Psoas muscle (tissue), 8 donors: ENCODE measurements at places on chromosomes 6 and 20.

DNA sequence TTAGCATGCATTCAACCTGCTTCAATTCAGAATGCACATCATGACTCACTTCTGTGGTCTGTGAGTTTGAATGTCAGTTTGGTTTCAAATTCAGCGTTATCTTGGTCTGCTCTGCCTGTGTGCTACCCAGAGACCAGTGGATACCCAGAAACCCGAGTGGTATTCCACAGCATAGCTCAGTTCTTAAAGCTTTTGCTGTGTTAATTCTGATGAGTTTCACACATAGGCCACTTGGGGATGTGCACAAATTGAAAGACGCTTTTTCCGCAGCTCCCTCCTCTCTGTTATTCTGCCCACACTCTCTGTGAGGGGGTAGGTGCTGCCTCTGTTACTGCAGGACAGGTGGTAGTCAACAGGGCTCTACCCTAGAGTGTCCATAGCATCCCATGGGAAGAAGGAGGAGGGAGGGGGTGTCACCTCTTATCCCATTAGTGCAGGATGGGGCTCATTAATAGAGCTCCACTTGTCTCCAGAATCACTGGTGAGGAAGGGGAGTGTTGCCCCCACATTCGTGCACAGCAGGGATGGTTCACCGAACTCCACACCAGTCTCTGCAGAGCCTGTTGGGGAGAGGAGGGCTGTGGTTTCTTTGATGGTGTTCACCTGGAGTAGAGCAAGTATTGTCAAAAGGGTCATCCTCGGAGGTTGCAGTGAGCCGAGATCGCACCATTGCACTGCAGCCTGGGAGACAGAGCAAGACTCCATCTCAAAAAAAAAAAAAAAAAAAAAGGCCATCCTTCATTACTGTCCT, 29.2 kb upstream of the SDCBP2 start:
- no peak for DNase-seq

- DNase-seq, result no peak
These were observed 311.6 kb upstream of the ECI2 start for GRCh38 chr6:4446982-4447381.

DNA sequence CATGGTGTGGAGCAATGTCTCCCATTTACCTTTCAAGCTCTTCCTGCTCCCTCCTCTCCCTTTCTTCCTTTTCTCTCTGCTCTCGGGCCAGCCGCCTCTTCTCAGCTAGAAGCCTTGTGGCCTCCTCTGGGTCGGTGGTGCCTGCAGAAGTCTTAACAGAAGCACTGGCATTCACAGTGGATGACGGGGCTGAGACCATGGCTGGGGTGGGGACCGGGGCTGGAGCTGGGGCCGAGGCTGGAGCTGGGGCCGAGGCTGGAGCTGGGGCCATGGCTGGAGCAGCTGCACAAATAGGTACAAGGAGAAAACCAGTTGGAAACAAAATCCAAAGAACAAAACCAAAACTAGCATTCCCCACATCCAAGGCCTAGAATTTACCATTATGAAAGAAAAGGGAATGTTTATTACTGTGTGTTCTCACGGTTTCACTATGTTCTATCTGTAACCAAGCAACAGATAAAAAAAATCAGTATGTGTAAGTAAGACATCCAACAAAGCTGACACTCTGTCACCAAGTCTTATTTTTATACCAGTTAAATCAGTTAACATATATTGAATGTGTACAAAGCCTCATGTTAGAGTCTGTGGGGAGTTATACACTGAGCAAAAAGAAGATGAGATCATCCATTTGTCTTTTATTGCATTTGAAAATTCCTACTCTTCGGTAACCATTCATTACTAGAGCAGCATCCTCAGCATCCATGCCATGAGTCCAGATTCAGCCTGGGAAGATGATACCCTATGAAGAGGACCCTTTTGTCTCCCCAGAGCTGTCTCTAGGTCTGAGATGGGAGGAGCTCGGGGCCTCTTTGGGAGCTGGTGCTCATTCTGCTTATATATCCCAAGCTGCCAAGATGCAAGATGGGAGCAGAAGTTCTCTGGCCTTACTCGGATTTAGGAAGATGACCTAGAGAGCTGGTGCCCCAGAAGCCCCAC, 73.0 kb upstream of the BCLAF1 start:
- no peak for DNase-seq

DNA sequence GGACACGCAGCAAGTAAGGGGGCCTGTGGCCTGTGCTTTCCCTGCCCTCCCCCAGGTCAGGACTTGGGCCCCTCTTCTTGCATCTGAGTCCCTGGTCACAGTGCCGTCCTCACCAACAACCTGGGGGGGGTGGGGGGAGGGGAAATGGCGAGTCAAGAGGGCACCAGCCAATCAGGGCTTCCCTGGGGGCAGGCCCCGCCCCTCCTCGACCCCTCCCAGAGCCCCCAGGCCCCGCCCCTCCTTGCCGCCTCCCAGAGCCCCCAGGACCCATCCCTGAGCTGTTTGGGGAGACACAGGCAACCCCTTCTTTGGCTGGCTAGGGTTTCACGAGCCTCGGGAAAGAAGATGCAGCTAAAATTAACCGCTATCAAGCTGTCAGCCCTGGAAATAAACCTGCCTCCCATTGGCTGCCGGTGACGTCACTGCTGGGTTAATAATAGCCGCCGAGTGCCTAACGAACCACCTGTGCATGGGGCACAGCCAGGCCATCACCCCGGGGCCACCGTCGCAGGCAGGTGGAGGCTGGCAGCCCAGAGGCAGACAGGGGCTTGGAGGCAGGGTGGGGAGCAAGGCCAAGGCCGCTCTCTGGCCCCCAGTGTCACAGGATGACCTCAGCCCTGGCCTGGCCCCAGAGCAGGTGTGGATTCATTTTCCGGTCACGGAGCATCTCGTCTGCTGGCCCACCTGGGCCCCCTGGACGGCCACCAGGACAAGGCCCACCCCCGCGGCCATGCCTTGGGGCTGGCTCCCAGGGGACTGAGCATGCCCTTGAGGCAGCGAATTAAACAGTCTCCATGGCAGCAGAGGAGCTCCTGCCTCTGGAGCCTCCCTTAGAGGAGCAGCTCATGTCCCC, 3.2 kb upstream of the EEF1A2 start:
- DNase-seq, result peak; percentile 77

- DNase-seq, result peak; percentile 66
These were observed 144.7 kb upstream of the ZNF217 start for GRCh38 chr20:53738039-53738944.

DNA sequence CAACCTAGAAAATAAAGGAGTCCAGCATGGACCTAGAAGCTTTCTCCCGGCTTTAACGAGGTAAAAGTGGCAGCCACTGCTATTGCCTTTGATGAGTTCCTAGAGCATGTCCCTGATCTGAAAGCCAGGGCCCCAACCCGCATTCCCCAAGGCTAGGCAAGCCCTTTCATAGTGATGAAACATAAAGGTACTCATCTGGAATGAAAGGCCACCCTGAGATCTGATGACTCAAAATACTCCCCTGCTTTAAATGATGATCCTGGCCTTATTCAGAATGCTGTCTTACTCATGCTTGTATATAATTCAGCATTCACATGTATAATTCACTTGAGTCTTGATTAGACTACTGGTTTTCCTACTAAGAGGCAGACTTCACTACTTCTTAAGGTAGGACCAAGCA, 21.3 kb downstream of the TTPAL start:
- no peak for DNase-seq

DNA sequence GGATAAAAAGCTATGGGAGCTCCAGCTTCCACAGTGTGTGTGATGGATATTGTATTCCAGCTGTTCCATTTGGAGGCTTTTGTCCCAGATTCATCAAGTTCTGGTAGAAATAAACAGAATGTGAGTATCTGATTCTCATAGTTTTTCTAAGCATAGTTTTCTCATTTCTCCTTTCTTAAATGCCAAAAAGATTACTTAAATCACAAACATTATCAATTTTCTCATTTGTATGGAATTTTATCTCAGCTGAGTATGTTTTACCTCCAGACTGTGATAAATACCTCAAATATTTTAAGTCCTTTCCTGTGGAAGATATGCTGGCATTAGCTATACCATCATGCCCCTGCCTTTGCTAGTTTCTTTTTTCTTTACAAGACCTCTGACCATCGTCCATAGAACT, 767.3 kb downstream of the TFAP2A start:
- DNase-seq, result no peak

- no peak for DNase-seq
These were observed 635.6 kb downstream of the EPM2A start for GRCh38 chr6:145099713-145100112.

DNA sequence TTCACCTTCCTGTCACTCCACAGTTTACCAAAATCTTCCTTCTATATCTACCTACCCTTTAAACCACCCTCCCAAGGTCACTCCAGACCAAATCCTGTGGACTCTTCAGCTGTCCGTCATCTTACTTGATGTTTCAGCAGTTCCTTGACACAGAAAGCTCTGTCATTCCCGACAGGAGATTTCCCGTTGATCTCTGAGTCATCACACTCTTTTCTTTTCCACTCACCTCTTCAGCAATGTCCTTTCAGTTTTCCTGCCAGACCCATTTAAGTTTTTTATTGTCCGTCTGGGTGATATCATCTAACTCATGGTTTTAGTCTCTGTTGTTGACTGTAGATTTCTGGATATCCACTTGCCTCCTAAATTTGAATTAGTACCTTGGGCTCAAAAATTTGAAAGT, 69.9 kb upstream of the SCGN start:
- no peak for DNase-seq

DNA sequence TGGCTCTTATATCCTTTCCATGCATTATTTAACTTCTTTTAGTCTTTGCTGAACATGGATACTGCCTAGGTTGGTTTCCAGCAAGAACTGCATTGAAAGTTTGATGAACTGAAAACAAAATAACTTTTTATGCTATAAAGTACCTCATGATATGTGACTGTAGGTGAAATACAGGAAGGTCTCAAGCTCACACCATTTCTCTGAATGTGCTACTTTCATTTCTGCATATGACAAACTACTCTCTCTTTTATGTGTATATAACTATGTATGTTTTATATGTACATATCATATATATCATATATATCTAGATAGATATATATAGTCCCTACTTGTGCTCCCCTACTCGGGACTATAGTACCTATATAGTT, 65.9 kb downstream of the AIG1 start:
- DNase-seq, result no peak

GRCh38 chr20:5584678-5585077, 165.5 kb upstream of the SHLD1 start:
- DNase-seq, result no peak

DNA sequence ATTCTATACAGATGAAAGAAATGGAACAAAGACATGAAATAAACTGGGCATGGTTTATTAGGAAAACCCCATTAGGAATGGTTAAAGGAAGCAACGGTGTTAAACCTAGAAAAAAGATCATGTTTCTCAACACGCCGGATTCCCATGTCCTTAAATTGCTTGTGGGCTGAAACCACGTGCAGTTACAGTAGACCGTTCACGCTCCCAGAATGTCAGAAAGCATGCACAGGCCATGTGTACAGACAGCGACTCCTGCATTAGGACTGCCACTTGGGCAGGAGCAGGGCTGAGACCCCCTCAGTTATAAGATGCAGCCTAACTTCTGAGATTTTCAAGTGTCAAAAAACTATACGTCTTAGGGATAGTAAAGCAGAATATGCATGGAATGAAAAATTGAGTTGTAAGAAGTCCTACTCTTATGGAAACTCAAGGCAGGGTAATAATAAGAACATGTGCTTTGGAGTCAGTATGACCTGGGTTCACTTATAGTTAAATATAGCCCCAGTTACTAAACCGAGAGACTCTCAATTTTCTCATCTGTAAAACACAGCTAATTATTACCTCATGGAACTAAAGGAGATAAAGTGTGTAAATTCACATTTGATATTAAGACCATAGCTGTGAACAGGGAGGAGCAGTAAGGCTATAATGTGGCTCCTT, 174.0 kb upstream of the UST start:
- DNase-seq, result no peak

- DNase-seq, result peak; percentile 82
These were observed 20.7 kb downstream of the FOXO3 start for GRCh38 chr6:108581237-108581931.

DNA sequence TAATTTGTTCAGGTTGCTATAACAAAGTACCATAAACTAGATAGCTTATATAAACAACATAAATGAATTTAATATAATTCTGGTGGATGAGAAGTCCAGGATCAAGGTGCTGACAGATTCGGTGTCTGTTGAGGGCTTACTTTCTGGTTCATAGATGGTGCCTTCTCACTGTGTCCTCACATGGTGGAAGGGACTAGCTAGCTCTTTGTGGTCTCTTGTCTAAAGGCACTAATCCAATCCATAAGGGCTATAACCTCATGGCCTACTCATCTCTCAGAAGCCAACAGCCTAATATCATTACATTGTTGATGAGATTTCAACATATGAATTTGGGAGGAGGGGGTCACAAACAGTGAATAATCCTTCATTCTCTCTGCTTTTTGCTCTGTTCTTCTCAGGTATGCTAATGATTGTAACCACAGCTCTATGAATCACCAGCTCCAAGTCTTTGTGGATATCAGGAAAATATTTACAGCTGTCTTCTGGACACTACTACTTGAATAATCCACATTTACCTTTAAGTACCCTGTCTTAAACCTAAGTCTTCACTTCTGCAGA, 122.3 kb downstream of the NKAIN2 start:
- DNase-seq, result no peak

GRCh38 chr6:112330879-112331265, 16.3 kb upstream of the RFPL4B start:
- no peak for DNase-seq

GRCh38 chr6:105611606-105612005, 208.7 kb upstream of the PREP start:
- no peak for DNase-seq

GRCh38 chr6:22886650-22887581, 317.6 kb downstream of the HDGFL1 start:
- DNase-seq, result no peak

DNA sequence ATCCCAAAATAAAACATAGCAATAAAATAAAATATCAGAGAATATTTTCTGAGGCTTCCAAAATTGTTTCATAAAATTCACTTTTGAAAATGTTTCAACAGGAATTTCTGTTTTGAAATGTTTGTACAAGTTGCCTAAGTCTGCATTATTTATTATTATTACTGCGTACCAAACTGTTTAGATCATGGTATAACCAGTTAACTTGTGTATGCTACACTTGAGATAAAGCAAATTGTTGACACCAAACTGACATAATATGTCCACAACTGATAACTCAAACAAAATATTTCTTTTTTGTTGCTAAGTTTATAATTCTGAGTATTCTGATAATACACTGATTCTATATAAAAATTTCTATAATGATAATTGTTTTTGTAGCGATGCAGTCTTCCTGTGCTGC, 531.8 kb upstream of the EYS start:
- DNase-seq, result no peak

DNA sequence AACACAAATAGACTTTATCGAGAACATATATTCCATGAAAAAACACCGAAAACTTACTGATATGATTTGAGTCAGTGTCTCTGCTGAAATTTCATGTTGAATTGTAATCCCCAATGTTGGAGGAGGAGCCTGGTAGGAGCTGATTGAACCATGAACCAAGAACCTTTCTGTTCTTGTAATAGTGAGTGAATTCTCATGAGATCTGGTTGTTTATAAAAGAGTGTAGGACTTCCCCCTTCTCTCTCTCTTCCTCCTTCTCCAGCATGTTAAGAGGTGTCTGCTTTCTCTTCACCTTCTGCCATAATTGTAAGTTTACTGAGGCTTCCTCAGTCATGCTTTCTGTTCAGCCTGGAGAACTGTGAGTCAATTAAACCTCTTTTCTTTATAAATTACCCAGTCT, 1289.3 kb upstream of the CITED2 start:
- no peak for DNase-seq
